ENCODE measurements at places on chromosomes 6 and 20.

GRCh38 chr6:157764178-157765068, 58.6 kb upstream of the SNX9 start:
- peak; percentile 63 for DNase-seq

DNA sequence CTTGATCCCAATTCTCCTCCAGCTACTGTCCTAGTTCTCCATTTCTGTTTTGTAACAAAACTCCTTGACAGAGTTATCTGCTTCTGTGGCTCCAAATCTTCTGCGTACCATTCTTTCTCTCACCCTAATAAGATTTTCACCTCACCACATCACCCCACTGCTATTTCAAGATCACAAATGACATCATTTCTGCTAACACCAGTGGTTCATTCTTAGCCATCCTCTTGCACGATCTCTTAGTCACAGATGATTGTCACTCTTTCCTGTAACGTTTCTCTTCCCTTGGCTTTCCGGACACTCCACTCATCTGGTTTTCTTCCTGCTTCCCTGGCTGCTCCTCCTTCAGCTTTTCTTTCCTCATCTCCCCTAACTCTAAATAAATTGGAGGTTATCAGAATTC, 56.8 kb upstream of the FABP7 start:
- no peak for DNase-seq

DNA sequence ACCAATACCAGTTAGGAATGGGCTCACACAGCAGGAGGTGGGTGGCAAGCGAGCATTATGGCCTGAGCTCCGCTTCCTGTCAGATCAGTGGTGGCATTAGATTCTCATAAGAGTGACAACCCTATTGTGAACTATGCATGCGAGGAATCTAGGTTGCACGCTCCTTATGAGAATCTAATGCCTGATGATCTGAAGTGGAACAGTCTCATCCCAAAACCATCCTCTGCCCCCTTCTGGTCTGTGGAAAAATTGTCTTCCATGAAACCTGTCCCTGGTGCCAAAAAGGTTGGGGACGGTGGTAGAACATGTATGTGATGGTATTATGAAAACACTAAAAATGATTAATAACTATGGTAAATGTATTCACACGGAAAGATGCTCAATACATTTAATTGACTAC, 99.7 kb upstream of the HIVEP1 start:
- DNase-seq = no peak

DNA sequence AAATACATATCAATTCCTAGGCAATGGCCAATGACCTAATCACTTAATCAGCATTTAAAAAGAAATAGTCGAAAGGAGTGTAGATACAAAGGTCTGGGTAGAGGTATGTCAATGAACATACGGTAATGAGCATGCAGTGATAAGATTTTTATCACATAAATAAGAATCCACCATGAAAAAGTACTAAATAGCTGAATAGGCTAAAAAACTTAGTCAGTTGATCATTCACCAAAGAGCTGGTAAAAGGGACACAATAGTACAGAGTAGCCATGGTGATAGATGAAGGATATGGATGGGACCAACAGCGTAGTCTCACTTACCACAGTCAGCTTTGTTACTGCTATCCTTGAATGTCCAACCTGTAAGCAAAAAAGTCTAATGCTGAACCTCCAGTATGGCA, 1018.6 kb upstream of the EYS start:
- no peak for DNase-seq

- DNase-seq = no peak
These were observed 281.7 kb downstream of the CDC5L start for GRCh38 chr6:44668976-44669934.

GRCh38 chr6:21138336-21139069, 455.0 kb upstream of the SOX4 start:
- DNase-seq = no peak

- no peak for DNase-seq
These were observed 7.4 kb upstream of the CD83 start for GRCh38 chr6:14110001-14110818.

DNA sequence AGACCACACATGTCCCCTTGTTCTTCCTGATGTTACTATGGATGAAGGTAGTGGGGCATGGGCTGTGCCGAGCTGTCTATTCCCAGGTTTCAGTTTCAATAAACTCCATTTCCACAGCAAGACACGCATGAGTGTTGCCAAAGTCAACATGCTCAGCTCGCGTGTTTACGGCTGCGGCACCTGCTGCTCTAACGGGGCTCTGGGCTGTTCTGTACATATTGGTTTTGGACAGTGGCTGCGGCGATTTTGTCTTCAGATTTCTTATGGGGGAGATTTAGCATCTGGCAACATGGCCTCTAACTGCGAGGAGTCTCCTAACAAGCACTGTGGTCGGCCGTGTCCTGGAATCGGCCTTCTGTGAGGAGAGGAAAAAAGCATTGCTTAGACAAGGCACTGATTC, 58.6 kb downstream of the TMEM242 start:
- no peak for DNase-seq

DNA sequence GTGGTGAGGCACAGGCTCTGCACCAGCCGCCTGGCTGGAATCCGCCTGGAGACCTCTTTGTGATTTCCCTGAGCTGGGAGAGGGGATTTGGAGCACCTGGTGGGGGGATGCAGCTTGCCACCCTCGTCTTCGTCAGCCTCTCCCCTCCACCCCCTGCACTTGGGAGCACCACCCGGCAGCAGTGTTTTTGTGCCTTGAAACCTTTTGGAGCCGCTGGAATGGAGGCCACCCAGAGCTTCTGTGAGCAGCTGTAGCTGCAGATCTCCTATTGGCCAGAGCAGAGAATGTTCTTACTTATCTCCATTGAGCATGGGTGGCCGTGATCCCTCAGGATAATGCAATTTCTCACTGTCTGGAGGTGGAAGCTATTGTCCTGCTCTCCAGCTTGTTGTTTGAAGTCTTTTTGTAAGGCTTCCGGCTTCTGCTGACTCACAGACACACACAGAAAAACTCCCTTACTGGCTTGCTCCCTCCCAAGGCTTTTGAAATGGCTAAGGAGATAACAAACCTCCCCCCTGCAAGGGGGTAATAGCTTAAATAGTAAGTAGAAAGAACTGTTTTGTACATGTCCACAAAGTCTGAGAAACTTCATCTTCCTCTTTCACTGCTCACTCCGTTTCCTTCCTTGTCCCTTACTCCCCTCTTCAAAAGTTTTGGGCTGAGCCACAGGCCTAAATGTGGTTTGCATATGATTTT, 271.2 kb downstream of the PRL start:
- DNase-seq = no peak

DNA sequence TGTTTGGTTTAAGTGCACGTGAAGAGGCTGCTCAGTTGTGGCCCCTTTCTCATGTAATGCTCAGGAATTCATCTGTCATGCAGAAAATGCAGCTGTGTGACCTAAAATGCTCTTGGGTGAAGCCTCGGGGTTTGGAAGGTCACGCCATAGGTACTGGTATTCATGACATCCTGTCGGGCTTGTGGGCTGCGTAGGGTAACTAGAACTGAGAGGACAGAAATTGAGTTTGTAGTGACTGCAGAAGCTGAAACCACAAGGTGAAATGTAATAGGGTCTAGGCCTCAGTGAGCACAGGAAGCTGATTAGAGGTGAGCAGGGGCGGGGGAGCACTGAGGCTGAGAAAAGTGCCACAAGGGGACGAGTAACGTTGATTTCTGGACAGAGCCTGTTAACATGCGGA, 128.8 kb downstream of the SOBP start:
- peak; percentile 6 for DNase-seq

DNA sequence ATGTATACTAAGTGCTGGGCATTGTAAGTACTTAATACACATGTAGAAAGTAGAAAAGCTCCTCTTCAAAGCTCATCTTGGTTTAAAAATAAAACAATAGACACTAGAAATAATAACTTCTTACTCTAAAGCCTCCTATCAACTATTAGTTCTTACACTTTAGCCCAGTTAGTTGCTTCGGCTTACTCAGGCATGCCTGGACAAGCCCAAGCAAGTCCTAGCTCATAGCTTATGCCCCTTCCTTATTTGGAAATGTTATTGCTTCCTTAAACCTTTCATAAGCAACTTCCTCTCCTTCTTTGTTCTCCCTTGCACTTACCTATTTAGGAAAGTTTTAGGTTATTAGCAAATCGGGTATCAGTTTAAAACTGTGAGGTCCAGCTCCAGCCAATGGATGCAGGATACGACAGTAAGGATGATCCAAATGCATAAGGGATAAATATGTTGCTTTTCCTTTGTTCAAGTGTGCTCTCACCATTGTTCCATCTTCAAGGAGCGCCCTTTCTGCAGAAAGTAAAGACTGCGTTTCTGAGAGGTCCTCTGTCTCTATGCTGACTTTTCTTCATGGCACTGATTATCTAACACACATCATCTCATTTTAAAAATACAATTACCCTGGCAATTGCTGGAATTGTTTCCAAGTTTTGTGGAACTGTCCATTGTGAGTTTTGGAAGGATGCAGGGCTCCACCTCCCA, 12.3 kb downstream of the TMEM30A start:
- no peak for DNase-seq

GRCh38 chr20:24004471-24004870, 15.9 kb upstream of the GGTLC1 start:
- DNase-seq = no peak
